ENCODE measurements at places on chromosomes 7 and 10.

- DNase-seq, result no peak
Measured at GRCh38 chr7:35707422-35707821, 12.5 kb upstream of the HERPUD2 start.

- no peak for DNase-seq
Measured at GRCh38 chr7:107874605-107875446, 16.2 kb upstream of the DLD start.

DNA sequence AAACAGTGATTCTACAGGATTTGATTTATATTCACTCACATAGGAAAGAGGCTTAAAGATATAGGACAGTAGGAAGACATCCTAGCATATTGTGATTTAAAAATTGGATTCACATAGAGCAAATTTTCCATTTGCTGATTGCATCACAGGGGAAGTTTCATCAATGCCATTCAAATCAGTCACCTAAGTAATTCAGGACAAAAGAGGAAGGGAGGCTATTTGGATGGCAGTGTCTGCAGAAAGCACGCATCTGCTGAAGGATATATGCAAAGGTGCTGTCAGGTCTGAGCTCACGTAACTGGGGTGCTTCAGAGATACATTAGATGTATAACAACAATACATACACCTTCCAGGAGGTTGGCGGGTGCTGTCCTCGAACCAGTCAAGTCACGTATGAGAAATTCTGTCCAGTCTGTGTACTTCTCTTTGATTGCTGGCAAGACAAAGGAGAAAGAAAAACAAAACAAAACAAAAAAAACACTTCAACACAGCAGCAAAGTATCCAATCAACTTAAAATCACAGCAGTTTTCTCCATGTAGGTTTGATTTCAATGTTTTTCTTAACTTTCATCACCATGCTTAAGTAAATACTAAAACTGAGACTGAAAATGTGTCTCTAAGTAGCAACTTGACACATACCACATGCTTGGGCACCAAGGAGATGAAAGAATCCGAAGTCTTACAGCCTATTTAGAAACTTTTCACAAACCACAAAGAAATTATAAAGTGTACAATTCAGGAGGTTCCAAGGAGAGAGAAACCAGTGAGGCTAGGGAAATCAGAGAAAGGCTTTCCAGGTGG, 125.1 kb downstream of the SFMBT2 start:
- DNase-seq, result no peak

- no peak for DNase-seq
Measured at GRCh38 chr7:119556436-119556835, 716.5 kb upstream of the KCND2 start.

DNA sequence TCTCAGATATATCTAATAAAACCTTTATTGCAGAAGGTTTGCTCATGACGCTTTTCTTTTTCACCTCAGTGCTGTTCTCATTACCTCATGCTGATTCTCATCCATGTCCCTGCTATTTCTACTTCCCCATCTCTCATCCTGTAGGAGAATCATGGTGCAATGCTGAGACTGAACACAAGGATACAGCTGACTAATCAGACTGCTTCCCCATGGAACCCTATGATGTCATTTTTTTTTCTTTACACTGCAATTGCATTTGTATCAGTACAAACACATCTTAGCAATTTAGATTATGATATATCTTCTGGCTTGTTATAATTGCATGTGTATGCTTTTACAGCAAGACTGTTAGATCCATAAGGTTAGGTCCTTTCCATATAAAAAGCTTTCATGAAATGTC, 93.7 kb downstream of the SEMA3A start:
- DNase-seq, result no peak

Data from naive thymus-derived CD8-positive, alpha-beta T cell (primary cell).